Gastrocnemius medialis (tissue), 4 donors: ENCODE measurements at places on chromosomes 11 and 22.

- no peak for DNase-seq
Observed at GRCh38 chr11:73315293-73316020, 7.4 kb downstream of the ARHGEF17 start.

GRCh38 chr22:25482091-25482760 lies 82.2 kb upstream of the GRK3 start:
- no peak for DNase-seq

GRCh38 chr11:66694056-66694410 lies 16.3 kb upstream of the RBM4B start:
- DNase-seq: no peak

- peak; percentile 86 for DNase-seq
Observed at GRCh38 chr22:20750461-20751184, 23.3 kb upstream of the SERPIND1 start.
